Heart left ventricle (tissue), 16 donors: ENCODE measurements at places on chromosomes 12 and 14. TPM values are rescaled to one million over a fixed set of nuclear protein-coding genes. Genes with fewer than 3 reads are reported as not detected.
A peak's percentile ranks its signal among the peaks of the same experiment; 100 is the strongest.

GRCh38 chr14:68268197-68268596, 448.6 kb downstream of the RAD51B start:
- H3K36me3 ChIP-seq = no peaks in the 10 kb centered on the region
- DNase-seq = no peak
- no peaks in the 10 kb centered on the region for H3K27me3 ChIP-seq
- H3K4me3 ChIP-seq = no peak overlapping the region
- peaks cover 84% of the 10 kb centered on the region for H3K4me1 ChIP-seq

GRCh38 chr14:71610149-71610548, 322.1 kb upstream of the RGS6 start:
- peaks cover 9% of the 10 kb centered on the region for H3K4me1 ChIP-seq
- DNase-seq = no peak
- no peak overlapping the region for H3K4me3 ChIP-seq

DNA sequence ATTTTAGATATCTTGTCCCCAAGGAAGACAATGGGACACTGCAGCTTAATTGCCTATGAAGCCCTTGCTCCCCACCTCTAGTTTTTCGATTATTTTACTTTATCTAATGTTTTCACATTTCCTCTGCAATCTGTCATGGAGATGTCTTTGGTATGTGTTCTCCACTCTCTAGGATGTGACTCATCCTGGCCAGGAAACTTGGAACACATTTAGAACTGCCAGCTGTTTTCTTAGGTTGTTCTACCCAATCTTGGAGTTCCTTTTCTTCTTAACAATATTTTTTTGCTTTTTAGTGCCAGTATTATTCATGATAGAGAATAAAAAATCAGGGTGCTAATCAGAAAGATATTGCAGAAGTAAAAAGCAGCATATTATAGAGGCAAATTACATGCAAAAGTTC, 101.7 kb upstream of the CLEC14A start:
- no peak for DNase-seq
- H3K4me1 ChIP-seq = peaks cover 7% of the 10 kb centered on the region
- no peak overlapping the region for H3K4me3 ChIP-seq
- H3K27ac ChIP-seq = peak overlapping the region; percentile 61
- no peaks in the 10 kb centered on the region for H3K36me3 ChIP-seq

GRCh38 chr12:13769966-13770365, 211.4 kb downstream of the GRIN2B start:
- H3K27ac ChIP-seq = no peak overlapping the region
- no peak for DNase-seq
- no peaks in the 10 kb centered on the region for H3K27me3 ChIP-seq
- no peak overlapping the region for H3K4me3 ChIP-seq

DNA sequence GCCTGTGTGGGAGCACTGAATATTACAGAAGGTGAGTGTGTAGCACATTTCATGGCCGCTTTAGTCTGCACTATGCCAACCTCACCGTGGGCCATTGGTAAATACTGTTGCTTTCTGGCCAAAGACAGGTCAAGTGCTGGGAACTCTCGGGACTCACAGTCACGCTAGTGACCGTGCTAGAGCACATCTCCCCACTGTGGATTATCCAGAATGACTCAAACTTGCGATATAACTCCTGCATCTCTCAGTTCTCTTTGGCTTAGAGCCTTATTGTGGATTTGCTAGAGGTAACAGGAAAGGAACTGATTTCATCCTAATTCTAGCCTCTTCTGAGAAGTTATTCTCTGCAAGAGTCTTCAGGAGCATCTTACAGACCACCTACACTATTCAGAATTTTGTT, 86.5 kb downstream of the DAD1 start:
- H3K4me3 ChIP-seq = no peak overlapping the region
- no peaks in the 10 kb centered on the region for H3K27me3 ChIP-seq
- H3K4me1 ChIP-seq = peaks cover 9% of the 10 kb centered on the region
- no peaks in the 10 kb centered on the region for H3K36me3 ChIP-seq
- no peak for DNase-seq

DNA sequence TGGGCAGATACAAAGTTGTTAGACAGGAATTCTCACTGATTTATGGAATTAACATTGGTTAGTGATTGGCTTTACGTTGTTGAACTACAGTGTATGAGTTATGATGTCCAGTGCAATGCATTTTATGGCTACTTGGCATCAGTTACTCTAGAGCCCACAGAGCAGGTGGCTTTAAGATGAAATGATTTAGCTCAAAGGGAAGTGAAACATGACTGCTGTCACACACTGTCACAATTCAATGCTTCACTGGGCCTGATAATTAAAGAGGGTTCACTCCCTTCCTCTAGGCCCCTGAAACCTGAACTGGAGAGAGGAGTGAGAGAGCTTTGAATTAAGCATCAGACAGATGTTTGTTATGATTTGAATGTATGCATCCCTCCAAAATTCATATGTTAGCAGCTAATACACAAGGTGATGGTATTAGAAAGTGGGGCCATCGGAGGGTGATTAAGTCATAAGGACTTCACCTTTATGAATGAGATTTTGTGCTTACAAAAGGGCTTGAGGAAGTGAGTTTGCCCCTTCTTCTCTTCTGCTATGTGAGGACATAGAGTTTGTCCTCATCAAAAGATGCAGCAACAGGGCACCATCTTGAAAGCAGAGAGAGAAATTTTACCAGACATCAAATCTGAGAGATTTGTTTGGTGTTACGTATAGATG, 175.8 kb upstream of the GRIN2B start:
- DNase-seq = no peak
- H3K4me1 ChIP-seq = no peaks in the 10 kb centered on the region
- H3K4me3 ChIP-seq = no peak overlapping the region
- no peaks in the 10 kb centered on the region for H3K36me3 ChIP-seq
- H3K27me3 ChIP-seq = no peaks in the 10 kb centered on the region

- H3K36me3 ChIP-seq = peaks cover 16% of the 10 kb centered on the region
- DNase-seq = no peak
- no peak overlapping the region for H3K27ac ChIP-seq
- peaks cover 38% of the 10 kb centered on the region for H3K27me3 ChIP-seq
- H3K4me3 ChIP-seq = no peak overlapping the region
These were observed 2.5 kb downstream of the P2RX2 start for GRCh38 chr12:132620899-132621656.

- no peaks in the 10 kb centered on the region for H3K27me3 ChIP-seq
- H3K4me3 ChIP-seq = no peak overlapping the region
- peak; percentile 60 for DNase-seq
These were observed 20.5 kb upstream of the ITPR2 start for GRCh38 chr12:26853303-26854030.

GRCh38 chr12:113005762-113006161, 27.4 kb downstream of the OAS2 start:
- no peak overlapping the region for H3K4me3 ChIP-seq
- DNase-seq = no peak
- peaks cover 3% of the 10 kb centered on the region for H3K36me3 ChIP-seq
- no peaks in the 10 kb centered on the region for H3K4me1 ChIP-seq
- no peaks in the 10 kb centered on the region for H3K27me3 ChIP-seq

- DNase-seq = no peak
- H3K27me3 ChIP-seq = no peaks in the 10 kb centered on the region
- H3K4me1 ChIP-seq = no peaks in the 10 kb centered on the region
- H3K4me3 ChIP-seq = no peak overlapping the region
These were observed 112.2 kb downstream of the SLC16A7 start for GRCh38 chr12:59708064-59708463.

DNA sequence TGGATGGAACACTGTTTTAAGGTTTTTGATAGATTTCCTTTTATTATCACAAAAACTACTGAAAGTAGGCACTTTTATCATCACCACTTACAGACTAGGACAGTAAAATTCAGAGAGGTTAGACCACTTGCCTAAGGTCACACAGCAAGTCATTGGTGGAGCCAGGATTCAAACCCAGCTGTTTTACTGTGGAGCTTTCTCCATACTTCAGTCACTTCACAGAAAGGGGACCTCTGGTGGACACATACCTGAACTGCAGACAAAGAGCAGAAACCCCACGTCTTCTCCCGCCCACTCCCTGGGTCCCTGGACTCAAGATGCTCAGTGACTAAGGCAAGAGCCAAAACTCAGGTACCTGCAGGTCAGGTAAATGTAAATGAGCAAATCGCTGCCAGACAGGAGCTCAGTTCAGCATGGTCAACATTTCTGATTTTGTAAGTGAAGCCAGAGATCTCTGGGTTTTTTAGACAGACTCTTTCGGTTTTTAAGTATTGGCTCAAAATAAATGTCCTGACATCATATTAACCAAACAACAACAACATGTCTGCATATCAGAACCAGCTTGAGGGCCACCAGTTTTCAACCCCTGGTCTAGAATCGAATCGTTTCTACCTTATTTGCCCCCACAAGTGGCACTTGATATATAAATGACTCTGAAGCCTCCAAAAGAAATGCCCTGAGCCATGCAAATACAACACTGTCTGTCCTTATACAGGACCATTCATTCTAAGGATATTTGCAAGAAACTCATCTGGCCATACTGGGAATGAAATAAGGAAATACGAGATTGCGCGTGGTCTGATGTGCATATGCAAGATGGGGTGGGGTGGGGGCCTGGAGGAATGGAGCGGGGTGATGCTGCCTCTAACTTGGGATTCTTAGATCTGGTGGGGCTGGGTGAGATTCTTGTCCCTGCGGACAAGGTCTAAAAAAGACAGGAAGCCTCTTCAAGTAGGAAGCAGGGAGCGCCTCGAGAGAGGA, 110.9 kb downstream of the KSR2 start:
- H3K4me1 ChIP-seq = no peaks in the 10 kb centered on the region
- H3K36me3 ChIP-seq = no peaks in the 10 kb centered on the region
- no peak overlapping the region for H3K4me3 ChIP-seq
- no peaks in the 10 kb centered on the region for H3K27me3 ChIP-seq
- DNase-seq = no peak

DNA sequence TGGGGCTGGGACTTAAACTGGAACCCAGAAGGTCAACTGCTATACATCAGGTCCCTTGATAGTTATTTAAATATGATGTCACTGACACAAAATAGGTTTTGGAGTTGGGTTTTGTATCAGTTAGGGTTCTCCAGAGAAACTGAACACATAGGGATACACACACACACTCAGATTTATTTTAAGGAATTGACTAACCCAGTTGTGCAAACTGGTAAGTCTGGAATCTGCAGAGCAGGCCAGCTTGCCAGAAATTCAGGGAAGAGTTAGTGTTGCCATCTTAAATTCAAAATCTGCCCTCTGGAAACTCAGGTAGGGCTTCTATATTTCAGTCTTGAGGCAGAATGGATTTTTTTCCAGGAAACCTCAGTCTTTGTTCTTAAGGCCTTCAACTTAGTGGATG, 36.9 kb downstream of the MAPK1IP1L start:
- DNase-seq = no peak
- H3K4me3 ChIP-seq = no peak overlapping the region
- H3K27ac ChIP-seq = no peak overlapping the region
- peaks cover 3% of the 10 kb centered on the region for H3K4me1 ChIP-seq

- no peak for DNase-seq
- H3K4me1 ChIP-seq = peaks cover 4% of the 10 kb centered on the region
- H3K27me3 ChIP-seq = no peaks in the 10 kb centered on the region
- no peak overlapping the region for H3K4me3 ChIP-seq
- no peaks in the 10 kb centered on the region for H3K36me3 ChIP-seq
These were observed 140.8 kb downstream of the SCARB1 start for GRCh38 chr12:124722878-124723277.

DNA sequence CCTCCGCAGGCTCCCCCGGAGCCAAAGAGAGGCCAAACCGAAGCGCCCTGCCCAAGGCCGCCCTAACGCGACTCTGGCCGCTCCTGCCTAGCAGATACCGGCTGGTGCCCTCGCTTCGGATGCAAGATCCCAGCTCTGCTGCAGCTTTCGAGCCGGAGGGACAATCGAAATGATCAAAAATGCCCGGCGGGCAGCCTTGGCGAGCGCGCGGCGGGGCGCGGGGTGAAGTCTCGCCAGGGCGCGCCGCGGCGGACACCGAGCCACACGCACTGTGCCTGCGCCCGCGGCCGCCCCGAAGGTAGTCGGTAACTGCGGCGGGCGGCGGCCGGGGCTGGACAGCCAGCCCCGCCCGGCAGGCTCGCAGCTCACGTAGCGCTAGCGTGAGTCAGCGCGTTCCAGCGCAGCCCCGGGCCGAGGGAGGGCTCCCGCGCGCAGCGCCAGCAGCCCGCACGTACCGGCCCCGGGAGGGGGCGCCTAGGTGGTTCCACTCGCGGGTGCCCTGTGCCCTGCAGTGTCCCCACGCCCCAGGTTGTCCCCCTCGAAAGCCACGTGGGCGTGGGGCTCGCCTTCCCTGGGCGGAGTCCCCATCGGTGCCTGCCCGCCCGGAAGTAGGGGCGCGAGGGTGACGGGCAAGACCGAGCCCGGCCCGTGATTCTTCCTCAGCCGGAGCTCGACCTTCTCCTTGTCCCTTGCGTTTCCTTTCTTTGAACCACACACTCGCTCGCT, 109.2 kb upstream of the EGLN3 start:
- H3K27me3 ChIP-seq = no peaks in the 10 kb centered on the region
- H3K36me3 ChIP-seq = no peaks in the 10 kb centered on the region
- peak overlapping the region; percentile 96 for H3K27ac ChIP-seq
- DNase-seq = peak; percentile 91
- H3K4me1 ChIP-seq = peaks cover 31% of the 10 kb centered on the region
- peak overlapping the region; percentile 71 for H3K4me3 ChIP-seq

The PRKAB1 gene
- 9.1 TPM for total RNA-seq

The GPD1 gene
- total RNA-seq = 8.8 TPM

The CIDEB gene
- 3.0 TPM for total RNA-seq

The PSMB5 gene
- total RNA-seq = 122 TPM

The OR4Q2 gene
- total RNA-seq = not detected

The LRP1-AS gene
- total RNA-seq = not detected
